WTC11 (cell line): ENCODE measurements at places on chromosomes 13 and 19. TPM values are rescaled to one million over a fixed set of nuclear protein-coding genes. Genes with fewer than 3 reads are reported as not detected.

ZNF57 gene
- 6.7 to 8.9 TPM (median 6.8 TPM) in 3 replicates for total RNA-seq

CDX2 gene
- 0.09 to 0.44 TPM (median 0.11 TPM) in 3 replicates for total RNA-seq

SIGLECL1 gene
- total RNA-seq: not detected in 3 replicates

PCDH8 gene
- total RNA-seq: 0.92 to 1.2 TPM (median 1.0 TPM) in 3 replicates

DMKN gene
- total RNA-seq: 284 to 302 TPM (median 285 TPM) in 3 replicates

GPR4 gene
- 0.11 to 0.48 TPM (median 0.44 TPM) in 3 replicates for total RNA-seq

ANGPTL8 gene
- 0.30 TPM in 1 of 3 replicates, not detected in the others for total RNA-seq

SCN1B gene
- total RNA-seq: 4.4 to 8.0 TPM (median 4.8 TPM) in 3 replicates

UNC13A gene
- 40.7 to 42.9 TPM (median 41.1 TPM) in 3 replicates for total RNA-seq

LILRA1 gene
- not detected in 3 replicates for total RNA-seq

CCL25 gene
- 0.53 TPM in 1 of 3 replicates, not detected in the others for total RNA-seq

SPACA6 gene
- 9.3 to 13.3 TPM (median 9.8 TPM) in 3 replicates for total RNA-seq

KASH5 gene
- 0.14 to 0.42 TPM in 2 of 3 replicates, not detected in the other for total RNA-seq

ZNF610 gene
- 4.4 to 8.5 TPM (median 6.6 TPM) in 3 replicates for total RNA-seq

GADD45B gene
- 17.9 to 27.5 TPM (median 23.2 TPM) in 3 replicates for total RNA-seq

ACTMAP gene
- 29.6 to 42.4 TPM (median 40.2 TPM) in 3 replicates for total RNA-seq

MBD3L2 gene
- not detected in 3 replicates for total RNA-seq

LGALS13 gene
- not detected in 3 replicates for total RNA-seq

ZFR2 gene
- 17.5 to 25.5 TPM (median 22.6 TPM) in 3 replicates for total RNA-seq

KCNN1 gene
- total RNA-seq: 15.3 to 18.0 TPM (median 17.2 TPM) in 3 replicates
